ENCODE measurements at places on chromosomes 7 and 10. TPM values are rescaled to one million over a fixed set of nuclear protein-coding genes. Genes with fewer than 3 reads are reported as not detected.

GRCh38 chr7:753190-753589 is 26.1 kb upstream of the PRKAR1B start:
- H3K4me1 ChIP-seq, result peaks cover 4% of the 10 kb centered on the region
- no peak for DNase-seq
- H3K36me3 ChIP-seq, result peaks cover 54% of the 10 kb centered on the region
- H3K4me3 ChIP-seq, result no peak overlapping the region
- H3K27me3 ChIP-seq, result no peaks in the 10 kb centered on the region

DNA sequence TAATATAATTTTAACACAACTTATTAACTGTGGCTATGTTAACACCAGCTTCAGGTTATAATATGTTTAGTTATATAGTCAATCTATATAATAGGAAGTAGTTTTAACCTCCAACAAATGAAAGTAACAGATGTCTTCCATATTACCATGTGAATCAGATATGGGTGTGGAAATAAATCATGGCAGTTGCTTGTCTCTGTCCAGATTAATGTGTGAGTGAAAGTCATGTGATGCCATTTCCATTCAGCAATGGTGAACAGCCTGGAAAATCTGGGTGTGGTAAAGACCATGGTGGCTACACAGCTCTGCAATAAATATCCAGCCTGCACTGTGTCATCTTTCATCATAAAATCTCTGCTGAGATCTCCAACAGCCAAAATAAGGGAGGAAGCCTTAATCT is 27.8 kb downstream of the HEPACAM2 start:
- no peak overlapping the region for H3K4me3 ChIP-seq
- no peak for DNase-seq

DNA sequence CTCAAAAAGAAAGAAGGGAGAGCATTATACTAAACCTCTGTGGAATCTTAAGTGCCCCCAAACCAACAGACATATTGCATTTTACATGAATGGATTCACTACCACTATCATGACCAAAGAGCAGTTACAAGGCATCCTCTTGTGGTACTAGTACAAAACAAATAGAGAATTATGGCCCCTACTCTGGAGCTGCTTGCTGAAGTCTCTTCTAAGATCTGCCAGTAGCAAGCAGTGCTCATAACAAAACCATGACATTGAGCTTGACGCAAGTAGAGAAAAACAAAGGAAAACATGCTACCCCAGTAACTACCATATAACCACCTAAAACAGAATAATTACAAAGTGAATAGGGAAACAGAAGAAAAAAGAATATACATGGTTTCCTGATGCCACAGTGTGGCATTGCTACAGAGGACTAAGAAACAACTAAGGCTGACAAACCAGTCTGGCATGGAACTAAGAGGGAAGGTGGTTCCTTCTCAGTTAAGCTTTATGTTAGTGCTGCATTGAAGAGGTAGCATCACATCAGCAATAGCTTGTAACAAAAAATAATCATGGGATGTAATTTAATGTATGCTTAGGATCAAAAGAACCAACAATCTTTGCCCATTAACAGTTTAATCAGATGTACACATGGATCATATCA is 150.2 kb upstream of the AGR3 start:
- no peak overlapping the region for H3K27ac ChIP-seq
- no peaks in the 10 kb centered on the region for H3K4me1 ChIP-seq
- no peaks in the 10 kb centered on the region for H3K36me3 ChIP-seq
- DNase-seq, result no peak

- no peak for DNase-seq
- H3K27me3 ChIP-seq, result no peaks in the 10 kb centered on the region
- no peaks in the 10 kb centered on the region for H3K36me3 ChIP-seq
- H3K4me1 ChIP-seq, result no peaks in the 10 kb centered on the region
These were observed 144.7 kb upstream of the ZNF716 start for GRCh38 chr7:57305192-57305748.

- no peak for DNase-seq
- no peaks in the 10 kb centered on the region for H3K27me3 ChIP-seq
- no peak overlapping the region for H3K4me3 ChIP-seq
- H3K27ac ChIP-seq, result no peak overlapping the region
- H3K4me1 ChIP-seq, result no peaks in the 10 kb centered on the region
These were observed 24.6 kb downstream of the GLRX3 start for GRCh38 chr10:130160775-130161174.

GRCh38 chr7:100863406-100863950 is 3.7 kb upstream of the TRIP6 start:
- no peak for DNase-seq
- H3K27ac ChIP-seq, result no peak overlapping the region
- H3K27me3 ChIP-seq, result no peaks in the 10 kb centered on the region
- H3K36me3 ChIP-seq, result no peaks in the 10 kb centered on the region

DNA sequence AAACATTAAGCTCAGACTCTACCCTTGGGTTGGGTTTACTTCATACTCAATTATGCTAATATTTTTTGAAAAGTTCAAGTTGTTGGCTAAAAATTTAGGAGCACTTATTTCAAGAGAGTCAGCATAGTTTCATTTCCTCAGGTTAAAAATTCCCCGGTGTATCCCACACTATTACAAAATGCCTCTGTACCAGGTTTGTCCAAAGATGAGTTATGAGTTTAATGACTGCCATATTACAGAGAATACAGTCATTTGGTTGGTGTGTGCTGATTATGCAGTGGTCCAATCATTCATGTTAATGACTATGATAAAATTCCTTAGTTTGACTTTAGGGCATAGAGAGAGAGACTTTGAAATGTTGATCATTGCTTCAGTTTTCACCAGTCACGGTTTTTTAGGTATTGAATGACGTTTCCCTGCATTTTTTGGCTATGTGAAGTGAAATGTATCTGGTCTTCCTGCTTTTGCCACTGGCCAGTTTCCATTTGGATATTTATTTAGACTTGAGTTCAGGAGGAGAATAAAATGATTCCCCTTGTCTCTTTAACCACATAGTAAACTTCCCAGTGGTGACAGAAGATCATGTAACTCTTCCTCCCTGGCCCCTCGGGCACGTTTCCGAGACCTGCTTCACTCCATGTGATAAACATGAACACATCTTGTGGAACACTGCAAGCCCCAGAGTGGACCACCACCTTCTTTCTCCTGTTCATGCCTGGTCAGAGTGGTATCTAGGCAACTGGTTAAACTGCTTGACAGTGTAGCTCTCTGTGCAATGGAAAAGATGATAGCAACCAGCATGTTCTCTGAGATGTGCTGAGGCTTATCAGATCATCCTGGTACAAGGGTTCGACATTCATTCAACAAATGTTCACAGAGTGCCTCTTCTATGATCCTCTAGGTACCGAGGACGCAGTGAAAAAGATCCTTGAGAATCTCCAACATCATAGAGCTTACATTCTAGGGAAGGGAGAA is 153.6 kb downstream of the CACNB2 start:
- DNase-seq, result no peak
- H3K4me3 ChIP-seq, result no peak overlapping the region
- H3K27ac ChIP-seq, result no peak overlapping the region
- H3K36me3 ChIP-seq, result no peaks in the 10 kb centered on the region

DNA sequence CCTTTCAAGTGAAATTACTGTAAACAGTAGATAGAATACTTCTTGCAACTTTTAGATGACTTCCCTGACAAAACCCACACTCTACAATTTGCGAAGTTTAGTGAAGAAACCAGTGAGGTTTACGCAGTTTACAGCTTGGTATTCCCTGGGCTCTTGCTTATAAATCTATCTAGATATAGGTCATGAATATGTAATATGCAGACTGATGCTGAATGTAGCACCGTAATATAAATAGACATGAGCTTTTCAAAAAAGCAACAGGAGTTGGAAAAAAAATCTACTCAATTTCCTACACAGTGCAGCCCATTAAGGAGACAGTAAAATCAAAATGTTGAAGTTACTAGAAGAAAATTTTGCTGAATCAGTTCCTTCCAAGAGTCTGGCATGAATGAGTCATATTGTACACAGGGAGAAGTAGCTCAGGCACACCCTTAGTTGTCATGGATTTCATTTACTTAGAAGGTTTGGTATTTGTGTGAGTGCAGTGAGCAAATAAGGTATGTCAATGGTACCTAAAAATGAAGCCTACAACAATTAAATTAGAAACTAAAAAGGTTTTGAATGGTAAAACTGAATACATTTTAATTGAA is 67.7 kb upstream of the NEUROD6 start:
- no peaks in the 10 kb centered on the region for H3K36me3 ChIP-seq
- H3K4me1 ChIP-seq, result no peaks in the 10 kb centered on the region
- H3K4me3 ChIP-seq, result no peak overlapping the region

GRCh38 chr7:140397784-140398750 is at the start of gene SLC37A3:
TSS of gene SLC37A3 (minus strand) at chr7:140398530. CDS start at chr7:140382526, 16,004 bp downstream.
- H3K4me3 ChIP-seq, result peak within 1 kb of the TSS; percentile 88
- H3K27ac ChIP-seq, result peak within 1 kb of the TSS; percentile 77
- no peaks in the 10 kb centered on the region for H3K36me3 ChIP-seq
- peak; percentile 89 for DNase-seq

- no peak overlapping the region for H3K4me3 ChIP-seq
- no peaks in the 10 kb centered on the region for H3K27me3 ChIP-seq
- no peak for DNase-seq
- no peaks in the 10 kb centered on the region for H3K4me1 ChIP-seq
These were observed 19.4 kb downstream of the COPG2 start for GRCh38 chr7:130649004-130649790.

DNA sequence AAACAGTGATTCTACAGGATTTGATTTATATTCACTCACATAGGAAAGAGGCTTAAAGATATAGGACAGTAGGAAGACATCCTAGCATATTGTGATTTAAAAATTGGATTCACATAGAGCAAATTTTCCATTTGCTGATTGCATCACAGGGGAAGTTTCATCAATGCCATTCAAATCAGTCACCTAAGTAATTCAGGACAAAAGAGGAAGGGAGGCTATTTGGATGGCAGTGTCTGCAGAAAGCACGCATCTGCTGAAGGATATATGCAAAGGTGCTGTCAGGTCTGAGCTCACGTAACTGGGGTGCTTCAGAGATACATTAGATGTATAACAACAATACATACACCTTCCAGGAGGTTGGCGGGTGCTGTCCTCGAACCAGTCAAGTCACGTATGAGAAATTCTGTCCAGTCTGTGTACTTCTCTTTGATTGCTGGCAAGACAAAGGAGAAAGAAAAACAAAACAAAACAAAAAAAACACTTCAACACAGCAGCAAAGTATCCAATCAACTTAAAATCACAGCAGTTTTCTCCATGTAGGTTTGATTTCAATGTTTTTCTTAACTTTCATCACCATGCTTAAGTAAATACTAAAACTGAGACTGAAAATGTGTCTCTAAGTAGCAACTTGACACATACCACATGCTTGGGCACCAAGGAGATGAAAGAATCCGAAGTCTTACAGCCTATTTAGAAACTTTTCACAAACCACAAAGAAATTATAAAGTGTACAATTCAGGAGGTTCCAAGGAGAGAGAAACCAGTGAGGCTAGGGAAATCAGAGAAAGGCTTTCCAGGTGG is 125.1 kb downstream of the SFMBT2 start:
- no peak overlapping the region for H3K4me3 ChIP-seq
- no peaks in the 10 kb centered on the region for H3K4me1 ChIP-seq
- no peak for DNase-seq
- H3K36me3 ChIP-seq, result no peaks in the 10 kb centered on the region
- no peak overlapping the region for H3K27ac ChIP-seq

GRCh38 chr7:1936531-1937251 is 266.6 kb downstream of the ELFN1 start:
- no peak for DNase-seq
- no peak overlapping the region for H3K27ac ChIP-seq
- H3K4me3 ChIP-seq, result no peak overlapping the region
- no peaks in the 10 kb centered on the region for H3K27me3 ChIP-seq
- H3K4me1 ChIP-seq, result peaks cover 8% of the 10 kb centered on the region
- H3K36me3 ChIP-seq, result no peaks in the 10 kb centered on the region

DNA sequence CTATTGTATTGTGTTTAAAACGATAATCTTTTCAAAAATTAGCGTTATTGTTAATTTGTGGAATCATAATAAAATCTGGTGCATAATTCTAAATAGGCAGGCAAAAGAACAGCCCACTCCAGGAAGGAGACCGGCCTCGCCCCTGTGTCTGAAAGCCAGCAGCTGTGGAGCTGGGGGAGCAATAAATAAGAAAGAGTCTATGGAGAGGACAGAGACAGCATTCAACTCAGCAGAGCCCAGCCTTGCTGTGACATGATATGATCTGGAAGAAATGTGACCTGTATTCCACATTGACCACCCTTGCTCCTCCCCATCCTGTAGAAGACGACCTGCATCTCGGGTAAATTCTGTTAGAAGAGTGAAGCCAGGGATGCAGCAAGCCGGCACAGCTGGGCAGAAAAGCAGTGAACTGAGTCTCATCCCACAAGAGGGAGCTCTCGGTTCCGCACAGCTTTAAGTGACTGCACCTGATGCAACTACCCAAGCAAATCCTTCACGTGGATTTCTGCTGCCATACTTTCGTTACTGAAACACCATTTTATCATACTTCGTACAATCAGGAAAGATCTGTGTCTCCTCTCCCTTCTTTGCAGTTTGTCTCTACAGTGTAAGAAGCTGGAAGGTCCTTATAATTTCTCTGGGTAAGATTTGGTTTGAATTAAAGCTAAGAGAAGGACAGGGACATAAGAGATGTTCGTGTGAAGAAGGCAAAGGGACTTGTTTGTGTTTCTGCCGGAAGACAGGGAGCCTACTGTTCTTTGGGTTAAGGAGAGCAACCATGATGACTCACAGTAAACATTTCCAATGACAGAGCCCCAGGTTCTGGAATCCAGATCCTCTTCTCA is 427.1 kb downstream of the GPAM start:
- no peaks in the 10 kb centered on the region for H3K36me3 ChIP-seq
- no peak for DNase-seq
- no peak overlapping the region for H3K4me3 ChIP-seq
- no peaks in the 10 kb centered on the region for H3K27me3 ChIP-seq
- H3K4me1 ChIP-seq, result no peaks in the 10 kb centered on the region
- H3K27ac ChIP-seq, result no peak overlapping the region

DNA sequence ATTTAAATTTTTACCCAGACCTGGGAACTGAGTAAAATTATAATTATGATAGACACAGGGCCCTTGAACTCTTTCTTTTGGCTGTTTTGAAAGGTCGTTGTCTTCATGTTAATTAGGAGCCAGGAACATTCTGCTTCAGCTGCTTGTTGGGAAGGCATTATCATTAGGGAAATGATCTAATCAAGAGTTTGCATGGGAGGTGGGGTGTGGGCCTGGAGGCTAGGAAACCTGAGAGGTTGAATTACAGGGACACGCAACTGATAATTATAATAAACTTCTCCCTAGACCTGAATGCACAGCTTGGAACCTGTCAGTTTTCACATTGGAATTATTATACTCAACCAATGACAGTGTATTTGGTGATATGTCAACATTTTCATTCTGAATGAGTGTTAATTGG is 237.7 kb downstream of the CACNB2 start:
- H3K27ac ChIP-seq, result no peak overlapping the region
- no peaks in the 10 kb centered on the region for H3K27me3 ChIP-seq
- H3K4me3 ChIP-seq, result no peak overlapping the region
- H3K36me3 ChIP-seq, result no peaks in the 10 kb centered on the region

GRCh38 chr7:42766782-42767423 is 145.0 kb downstream of the C7orf25 start:
- DNase-seq, result no peak
- no peak overlapping the region for H3K27ac ChIP-seq
- H3K4me1 ChIP-seq, result no peaks in the 10 kb centered on the region
- no peak overlapping the region for H3K4me3 ChIP-seq

The EGFR gene
- 7.0 TPM for total RNA-seq

The GIMAP6 gene
- 20.3 TPM for total RNA-seq

The PLA2G12B gene
- not detected for total RNA-seq

The CHAT gene
- total RNA-seq, result not detected

The PLAC9 gene
- total RNA-seq, result 34.3 TPM

The SLC26A3 gene
- not detected for total RNA-seq

The HOGA1 gene
- total RNA-seq, result 82.6 TPM

The NPSR1 gene
- not detected for total RNA-seq

The CTTNBP2 gene
- total RNA-seq, result 0.72 TPM

The WNT8B gene
- total RNA-seq, result not detected

Measured in heart left ventricle (tissue), 16 donors.